AG09319 (cell line): ENCODE measurements at places on chromosomes 16 and 17.
A peak's percentile ranks its signal among the peaks of the same experiment; 100 is the strongest.

- DNase-seq, result no peak
Measured at GRCh38 chr16:50038286-50038685, 13.3 kb downstream of the CNEP1R1 start.

- DNase-seq, result no peak
Measured at GRCh38 chr16:50371936-50372595, 3.3 kb upstream of the BRD7 start.

GRCh38 chr16:24140730-24141129, 115.4 kb upstream of the CACNG3 start:
- DNase-seq, result no peak

DNA sequence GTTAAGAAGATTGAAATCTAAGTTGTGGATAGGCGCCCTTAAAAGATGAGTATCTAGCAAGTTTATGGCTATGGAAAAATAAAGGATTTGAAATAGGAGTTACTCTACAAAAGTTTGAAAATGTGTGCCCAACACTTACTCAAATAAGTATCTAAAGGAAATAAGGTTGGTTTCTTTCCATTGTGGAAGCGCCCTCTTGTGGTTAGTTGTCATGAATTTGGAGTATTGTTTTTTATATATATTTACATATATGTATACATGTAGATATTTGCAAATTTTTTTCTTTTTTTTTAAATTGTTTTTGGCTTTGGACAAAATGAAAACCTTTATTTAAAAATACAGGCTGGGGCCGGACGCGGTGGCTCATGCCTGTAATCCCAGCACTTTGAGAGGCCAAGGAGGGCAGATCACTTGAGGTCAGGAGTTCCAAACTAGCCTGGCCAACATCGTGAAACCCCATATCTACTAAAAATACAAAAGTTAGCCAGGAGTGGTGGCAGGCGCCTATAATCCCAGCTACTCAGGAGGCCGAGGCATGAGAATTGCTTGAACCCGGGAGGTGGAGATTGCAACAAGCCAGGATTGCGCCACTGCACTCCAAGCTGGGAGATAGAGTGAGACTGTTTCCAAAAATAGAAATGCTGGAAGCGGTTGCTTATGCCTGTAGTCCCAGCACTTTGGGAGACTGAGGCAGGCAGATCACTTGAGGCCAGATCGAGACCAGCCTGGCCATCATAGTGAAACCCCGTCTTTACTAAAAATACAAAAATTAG, 24.0 kb upstream of the VPS4A start:
- peak; percentile 35 for DNase-seq

- DNase-seq, result no peak
Measured at GRCh38 chr17:9279893-9280292, 258.6 kb downstream of the NTN1 start.

GRCh38 chr17:8708025-8708461, 36.6 kb downstream of the CCDC42 start:
- no peak for DNase-seq

DNA sequence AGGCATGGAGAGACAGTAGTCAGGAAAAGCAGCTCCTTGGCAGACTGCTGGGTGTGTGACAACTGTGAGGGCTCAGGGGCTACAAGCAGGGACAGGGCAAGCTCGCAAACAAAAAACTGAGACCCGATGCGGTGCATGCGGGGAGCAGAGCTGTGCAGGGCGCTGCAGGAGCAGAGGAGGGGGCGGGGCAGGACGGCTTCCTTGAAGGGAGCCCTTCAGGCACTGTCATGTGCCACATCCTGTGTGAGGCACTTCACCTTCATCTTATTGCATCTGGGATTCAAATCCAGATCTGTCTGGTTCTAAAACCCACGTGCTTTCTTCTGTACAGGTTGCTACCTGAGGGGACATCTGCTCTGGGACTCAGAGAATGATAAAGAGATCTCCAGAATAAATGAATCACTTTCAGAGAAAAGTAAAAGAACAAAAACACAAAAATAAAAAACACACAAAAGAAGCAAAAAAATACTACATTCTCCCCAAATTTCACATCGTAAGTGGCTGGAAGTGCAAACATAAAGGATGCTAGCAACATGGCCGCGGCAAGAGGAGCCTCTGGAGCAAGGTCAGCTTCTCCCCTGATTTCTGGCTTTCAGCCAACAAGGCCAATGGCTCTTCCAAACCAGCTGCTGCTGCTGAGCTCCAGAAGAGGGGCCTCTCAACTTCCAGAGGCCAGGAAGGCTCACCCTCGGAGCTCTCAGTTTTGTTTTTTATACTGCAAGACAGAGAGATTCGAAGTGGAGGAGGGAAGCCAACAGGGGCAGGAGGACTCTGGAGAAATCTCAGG, 14.2 kb downstream of the LYRM9 start:
- DNase-seq, result no peak

DNA sequence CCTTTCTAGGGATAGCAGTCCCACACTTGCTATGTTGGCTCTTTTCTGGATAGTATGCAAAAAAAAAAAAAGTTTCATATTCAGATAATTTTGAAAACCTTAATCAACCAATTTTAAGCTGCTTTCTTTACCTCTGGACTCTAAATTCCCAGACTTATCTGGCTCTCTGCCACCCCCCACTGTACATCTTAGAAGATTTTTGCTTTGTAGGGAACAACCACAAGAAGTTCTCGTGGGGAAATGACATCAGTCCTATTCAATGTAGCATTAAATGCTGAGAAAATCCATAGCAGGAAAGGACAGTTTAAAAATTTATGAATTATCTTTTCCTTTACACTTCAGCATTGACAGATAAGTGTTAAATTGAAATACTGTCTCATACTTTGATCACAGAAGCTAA, 562.7 kb upstream of the HSBP1 start:
- no peak for DNase-seq

- no peak for DNase-seq
Measured at GRCh38 chr17:33874617-33875060, 380.4 kb upstream of the CCL2 start.

DNA sequence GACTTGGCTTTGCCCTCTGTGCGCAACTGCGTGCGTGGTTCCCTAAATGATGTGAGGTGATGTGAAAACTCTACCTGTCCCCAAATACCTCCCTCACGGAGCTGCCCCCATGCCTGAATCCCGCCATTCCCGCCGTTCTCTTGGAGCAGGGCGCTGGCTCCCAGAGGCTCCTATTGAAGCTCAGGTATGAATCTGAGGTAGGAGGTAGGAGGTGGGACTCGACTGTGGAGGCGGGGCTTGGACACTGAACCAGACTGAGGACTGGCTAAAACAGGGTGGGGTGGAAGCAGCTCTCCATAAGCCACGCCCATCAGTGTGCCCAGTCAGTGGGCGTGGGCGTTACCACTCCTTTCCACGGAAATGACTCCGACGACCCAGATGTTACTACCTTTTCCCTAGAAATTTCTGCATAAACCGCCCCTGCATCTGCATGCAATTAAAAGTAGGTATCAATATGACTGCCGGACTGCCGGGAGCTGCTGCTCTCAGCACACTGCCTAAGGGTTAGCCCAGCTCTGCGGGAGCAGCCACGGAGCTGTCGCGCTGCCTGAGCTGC, 41.0 kb downstream of the FOXL1 start:
- no peak for DNase-seq

DNA sequence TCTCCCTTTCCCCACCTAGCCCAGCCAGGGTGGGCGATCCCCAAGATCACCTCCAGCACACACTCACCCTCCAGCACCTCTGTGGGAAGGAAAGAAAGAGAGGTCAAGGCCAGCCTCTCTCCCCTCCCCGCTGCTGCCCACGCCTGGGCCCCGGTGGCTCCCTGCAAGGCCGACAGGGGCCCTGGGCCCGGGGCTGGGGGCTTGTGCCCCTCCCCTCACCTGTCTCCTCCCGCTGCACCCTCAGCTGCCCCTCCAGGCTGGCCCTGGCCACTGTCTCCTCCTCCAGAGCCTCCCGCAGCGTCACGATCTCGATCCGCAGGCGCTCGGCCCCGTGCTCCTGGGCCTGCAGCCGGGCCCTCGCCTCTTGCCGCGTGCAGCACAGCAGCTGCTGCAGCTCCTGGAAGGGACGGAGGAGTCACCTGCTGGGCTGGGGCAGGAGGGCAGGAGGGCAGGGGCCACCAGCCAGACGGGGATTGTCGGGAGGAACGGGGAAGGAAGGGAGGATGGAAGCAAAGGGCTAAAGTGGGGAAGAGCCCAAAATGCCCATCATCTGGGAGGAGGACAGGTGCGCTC, 19.2 kb downstream of the RABEP2 start:
- DNase-seq, result no peak

DNA sequence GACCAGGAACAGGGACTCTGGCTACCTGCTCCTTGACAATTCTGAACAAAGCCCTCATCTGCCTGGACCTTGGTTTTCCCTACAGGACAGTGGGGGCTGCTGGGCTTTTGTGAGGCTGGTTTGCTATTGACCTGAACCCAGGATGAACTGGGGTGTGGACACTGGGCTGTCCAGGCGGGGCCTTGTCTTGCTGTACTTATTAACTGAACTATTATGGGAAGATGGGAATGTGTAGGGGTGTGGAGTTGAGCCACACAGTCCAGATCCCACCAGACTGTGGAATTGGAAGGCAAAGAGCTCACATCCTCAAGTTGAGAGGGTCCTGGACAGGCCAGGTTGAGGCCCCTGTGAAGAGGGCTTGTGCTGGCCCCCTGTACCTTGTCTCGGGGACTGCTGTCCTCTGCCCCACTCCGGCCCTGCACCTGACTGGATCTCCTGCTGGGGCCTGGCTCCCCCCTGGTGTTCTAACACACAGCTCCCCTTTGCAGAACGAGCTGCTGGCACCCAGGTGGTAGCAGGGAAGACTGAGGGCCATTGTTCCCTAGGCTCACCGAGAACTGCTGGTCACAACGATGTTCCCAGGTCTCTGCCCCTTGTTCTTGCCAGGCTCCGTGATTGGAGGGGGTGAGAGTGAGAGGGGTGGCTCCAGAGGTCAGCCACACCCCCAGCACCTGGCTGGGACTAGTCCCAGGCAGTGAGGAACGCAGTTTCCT, 51.8 kb upstream of the CDC42EP4 start:
- DNase-seq, result no peak

GRCh38 chr16:77679391-77679790, 42.9 kb upstream of the NUDT7 start:
- peak; percentile 12 for DNase-seq

DNA sequence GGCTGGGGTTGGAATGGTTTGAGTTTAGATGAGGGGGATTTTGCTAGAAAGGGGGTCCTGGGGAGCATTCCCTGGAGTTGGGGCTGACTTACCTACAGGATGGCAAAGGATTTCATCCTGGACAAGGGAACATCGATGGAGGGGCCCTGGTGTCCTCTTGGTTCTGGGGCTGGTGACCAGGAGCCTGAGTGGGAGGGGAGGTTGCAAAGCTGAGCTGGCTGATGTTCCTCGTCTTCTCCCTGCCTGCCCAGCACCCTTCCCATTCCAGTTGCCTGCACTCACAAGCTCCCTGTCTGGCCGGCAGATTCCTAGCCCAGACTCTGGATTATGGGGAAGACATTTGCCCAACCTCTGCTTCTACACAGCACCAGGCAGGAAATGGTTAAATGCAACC, 37.2 kb downstream of the ITGAE start:
- DNase-seq, result no peak

- no peak for DNase-seq
Measured at GRCh38 chr16:23330583-23331249, 28.6 kb downstream of the SCNN1B start.

- no peak for DNase-seq
Measured at GRCh38 chr17:44351961-44352827, 7.1 kb downstream of the GRN start.

DNA sequence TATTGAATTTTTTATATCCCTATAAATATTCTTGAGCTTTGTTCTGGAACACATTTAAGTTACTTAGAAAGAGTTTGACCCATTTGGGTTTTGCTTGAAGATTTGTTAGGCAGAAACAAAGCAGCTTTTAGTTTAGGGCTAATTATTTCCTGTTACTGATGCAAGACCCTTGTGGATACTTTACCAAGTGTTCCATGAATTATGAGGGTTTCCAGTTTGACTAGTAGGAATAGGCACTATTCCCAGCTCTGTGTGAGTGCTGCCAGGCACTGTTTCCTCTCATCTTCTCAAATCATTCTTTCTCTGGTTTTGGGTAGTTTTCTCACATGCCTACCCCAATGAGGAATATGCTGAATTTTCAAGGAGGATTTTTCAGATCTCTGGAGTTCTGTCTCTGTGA, 80.0 kb downstream of the SPACA3 start:
- no peak for DNase-seq

GRCh38 chr16:56316545-56316944, 108.8 kb downstream of the AMFR start:
- DNase-seq, result no peak

DNA sequence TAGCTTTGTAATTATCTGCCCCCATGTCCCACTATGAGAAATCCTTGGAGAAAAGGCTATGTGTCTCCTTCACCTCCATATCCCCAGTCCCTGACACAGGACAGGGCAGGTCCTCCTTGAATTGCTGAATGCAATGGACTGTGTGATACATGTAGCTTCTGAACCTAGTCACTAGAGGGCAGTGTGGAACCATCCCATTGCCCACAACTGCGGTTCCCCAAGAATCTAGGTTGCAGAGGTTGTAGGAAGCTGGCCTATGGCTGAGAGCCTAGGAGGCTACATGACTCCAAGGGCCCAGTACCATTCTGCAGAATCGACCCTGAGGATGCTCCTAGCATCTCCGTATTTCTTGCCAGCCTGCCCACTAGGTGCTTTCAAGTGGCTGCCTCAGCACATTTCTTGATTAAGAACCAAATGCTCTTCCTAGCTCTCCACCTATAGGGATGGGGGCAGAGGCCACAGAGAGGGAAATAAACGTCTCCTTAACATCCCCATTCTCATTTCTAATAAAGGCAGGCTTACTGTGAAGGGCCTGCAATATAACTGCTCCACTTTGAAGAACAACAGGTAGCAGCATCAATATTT, 394.0 kb downstream of the CA10 start:
- no peak for DNase-seq

GRCh38 chr17:9880582-9880999, 24.5 kb downstream of the RCVRN start:
- DNase-seq, result no peak

DNA sequence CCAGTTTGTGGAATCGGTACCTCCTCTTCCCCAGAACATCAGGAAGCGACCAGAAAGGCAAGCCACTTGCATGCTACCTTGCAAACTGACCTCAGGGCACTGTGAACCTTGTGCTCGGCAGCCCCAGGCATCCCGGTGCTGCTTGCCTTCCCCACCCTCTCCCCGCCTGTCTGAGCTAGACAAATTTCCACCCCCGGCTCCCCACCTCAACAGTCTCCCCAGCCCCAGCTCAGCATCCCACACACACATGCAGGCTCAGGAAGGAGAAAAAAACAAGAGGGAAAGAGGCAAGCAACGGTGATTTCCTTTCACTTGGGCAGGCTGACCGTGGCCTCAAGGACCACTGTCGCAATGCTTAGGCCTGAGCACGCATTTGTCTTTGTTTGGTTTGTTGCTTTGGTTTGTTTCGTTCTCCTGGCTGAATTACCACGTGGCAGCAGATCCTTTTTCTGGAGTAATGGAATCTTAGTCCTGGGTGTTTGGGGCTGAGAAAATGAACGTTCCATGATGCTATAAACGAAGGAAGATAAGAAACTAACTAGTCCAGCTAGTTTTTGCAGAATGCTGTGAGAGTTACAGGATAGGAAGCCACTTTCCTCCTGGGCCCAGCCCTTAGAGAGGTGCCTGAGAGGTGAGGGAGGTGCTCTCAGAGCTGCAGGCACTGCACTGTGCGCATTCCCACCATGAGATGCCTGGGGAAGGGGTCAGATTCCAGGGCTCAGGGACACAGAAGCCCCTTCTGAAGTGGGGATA, 27.9 kb downstream of the SDK2 start:
- DNase-seq, result no peak
